Femur (tissue), 1 donor: ENCODE measurements at places on chromosomes 6 and 20.

DNA sequence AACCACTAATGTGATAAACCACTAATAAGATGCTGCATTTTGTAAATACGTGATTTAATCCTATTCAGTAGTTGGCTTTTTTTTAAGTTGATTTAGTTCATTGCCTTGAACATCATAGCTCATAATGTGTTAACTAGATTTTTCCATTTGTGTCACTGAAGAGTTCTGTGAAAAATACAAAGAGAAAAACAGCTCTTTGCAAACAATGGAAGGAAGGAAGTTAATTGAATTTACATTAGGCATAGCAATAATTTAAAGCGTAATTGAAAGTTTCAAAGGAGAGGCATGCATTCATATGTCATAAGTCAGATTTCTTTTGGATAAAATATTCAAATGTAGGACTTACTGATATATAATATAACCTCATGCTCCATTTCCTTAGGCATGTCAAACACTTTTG, 102.3 kb downstream of the TBC1D7 start:
- DNase-seq, result no peak

GRCh38 chr6:20447157-20447556, 45.5 kb downstream of the E2F3 start:
- no peak for DNase-seq

DNA sequence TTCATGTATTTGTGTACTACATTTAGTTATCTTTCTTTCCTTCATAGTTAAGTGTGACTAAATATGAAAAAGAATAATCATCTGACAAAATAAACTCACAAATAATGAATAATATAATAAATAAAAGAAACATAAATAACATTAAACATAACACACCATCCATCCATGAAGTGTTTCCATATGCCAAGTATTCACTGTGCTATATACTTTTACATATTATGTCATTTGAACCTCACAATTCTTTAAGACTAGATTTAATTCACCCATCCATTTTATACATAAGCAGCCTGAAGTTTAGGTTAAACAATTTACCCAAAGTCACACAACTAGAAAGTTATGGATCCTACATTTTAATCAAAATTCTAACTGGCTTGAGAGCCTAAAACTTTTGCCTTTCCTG, 549.4 kb upstream of the HS3ST5 start:
- DNase-seq, result no peak

DNA sequence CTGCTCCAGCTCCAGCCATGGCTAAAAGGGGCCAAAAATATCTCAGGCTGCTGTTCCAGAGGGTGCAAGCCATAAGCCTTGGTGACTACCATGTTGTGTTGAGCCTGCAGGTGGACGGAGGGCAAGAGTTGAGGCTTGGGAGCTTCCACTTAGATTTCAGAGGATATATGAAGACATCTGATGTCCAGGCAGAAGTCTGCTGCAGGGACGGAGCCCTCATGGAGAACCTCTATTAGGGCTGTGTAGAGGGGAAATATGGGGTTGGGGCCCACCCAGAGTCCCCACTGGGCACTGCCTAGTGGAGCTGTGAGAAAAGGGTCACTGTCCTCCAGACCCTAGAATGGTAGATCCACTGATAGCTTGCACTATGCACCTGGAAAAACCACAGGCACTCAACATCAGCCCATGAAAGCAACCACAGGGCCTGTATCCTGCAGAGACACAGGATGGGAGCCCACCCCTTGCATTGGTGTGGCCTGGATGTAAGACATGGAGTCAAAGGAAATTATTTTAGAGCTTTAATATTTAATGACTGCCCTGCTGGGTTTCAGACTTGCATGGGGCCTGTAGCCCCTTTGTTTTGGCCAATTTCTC, 70.5 kb downstream of the NINL start:
- DNase-seq, result no peak

DNA sequence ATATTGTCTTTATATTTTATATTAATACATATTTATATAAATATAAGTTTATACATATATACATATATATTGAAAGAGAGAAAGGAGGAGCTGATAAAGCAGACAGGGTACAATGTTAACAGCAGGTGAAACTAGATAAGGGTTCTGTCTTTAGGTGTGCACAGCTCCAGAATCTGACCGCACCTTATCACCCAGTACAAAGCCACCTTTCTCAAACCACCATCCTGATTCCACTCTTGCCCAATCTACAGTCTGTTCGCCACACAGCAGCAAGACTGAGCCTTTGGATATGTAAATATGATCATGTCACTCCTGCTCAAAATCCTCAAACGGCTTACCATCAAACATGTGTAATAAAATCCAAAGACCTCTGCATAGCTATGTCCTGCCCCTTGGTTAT, 34.7 kb upstream of the ASCC3 start:
- DNase-seq, result no peak

- DNase-seq, result no peak
These were observed 114.3 kb upstream of the DST start for GRCh38 chr6:56756791-56757587.

- DNase-seq, result no peak
These were observed 195.0 kb upstream of the TSHZ2 start for GRCh38 chr20:52777171-52777570.

DNA sequence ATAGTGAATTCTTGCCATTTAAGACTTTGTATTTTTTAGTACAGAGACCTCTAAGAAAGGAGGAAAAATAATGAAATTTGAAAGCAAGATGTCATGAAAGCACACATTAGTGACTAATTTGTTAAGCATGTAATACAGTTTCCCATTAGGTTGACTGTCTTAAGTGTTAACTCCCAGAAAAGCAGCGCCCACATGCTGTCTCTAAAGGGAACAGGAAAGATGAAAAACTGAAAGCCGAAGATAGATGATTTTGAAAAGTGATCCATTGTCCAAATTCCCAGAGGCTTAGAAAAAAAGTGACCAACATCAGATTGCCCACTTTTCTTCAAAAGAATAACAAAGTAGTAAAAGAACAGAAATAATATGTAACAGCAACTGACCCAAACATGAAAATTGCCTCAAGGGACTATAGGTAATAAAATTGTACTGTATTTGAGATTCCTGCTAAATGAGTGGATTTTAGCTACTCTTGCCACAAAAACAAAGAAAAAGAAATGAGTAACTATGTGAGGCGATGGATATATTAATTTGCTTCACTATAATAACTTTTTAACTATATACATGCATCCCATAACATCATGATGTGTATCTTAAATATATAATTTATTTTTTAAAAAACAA, 83.2 kb upstream of the OGFRL1 start:
- no peak for DNase-seq

DNA sequence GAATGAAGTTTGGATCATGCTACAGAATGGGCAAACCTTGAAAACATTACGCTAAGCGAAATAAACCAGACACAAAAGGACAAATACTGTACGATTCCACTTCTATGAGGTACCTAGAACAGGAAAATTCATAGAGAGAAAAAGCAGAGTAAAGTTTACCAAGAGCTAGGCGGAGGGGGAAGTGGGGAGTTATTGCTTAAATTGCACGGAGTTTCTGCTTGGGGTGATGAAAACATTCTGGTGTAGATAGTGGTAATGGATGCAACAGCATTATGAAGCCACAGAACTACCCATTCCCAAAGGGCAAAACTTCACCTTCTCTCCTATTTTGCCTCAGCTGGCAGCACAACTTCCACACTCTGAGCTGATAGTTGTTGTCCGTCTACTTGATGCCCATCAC, 6.4 kb upstream of the PDYN start:
- no peak for DNase-seq

GRCh38 chr6:32439602-32440214, at the start of gene HLA-DRA:
Gene HLA-DRA, plus strand, starts transcription at chr6:32439887. Its CDS starts 64 bp downstream, at chr6:32439951.
- DNase-seq, result peak; percentile 20

DNA sequence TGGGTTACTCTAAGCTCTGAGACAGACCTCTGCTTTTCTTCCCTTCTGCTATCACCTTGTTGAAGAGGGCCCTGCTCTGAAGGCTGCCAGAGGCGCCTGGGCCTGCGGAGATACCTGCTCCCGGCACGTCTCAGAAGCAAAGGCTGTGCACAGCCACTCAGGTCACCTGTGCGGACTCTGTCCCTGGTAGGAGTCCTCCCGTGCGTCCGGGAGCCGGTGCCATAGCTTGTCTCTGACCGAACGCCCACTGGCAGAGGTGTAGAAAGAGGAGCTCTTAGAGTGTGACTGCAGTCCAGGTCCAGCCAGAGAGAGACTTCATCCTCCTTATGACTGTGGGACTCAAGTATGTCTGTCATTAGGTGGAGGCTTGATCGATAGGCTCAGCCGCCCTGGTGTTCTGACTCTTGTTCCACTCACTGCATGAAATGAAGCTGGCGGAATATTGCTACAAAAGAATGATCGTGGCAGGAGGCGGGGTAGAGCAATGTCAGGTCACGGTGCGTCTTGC, 51.0 kb upstream of the UNC93A start:
- DNase-seq, result no peak

DNA sequence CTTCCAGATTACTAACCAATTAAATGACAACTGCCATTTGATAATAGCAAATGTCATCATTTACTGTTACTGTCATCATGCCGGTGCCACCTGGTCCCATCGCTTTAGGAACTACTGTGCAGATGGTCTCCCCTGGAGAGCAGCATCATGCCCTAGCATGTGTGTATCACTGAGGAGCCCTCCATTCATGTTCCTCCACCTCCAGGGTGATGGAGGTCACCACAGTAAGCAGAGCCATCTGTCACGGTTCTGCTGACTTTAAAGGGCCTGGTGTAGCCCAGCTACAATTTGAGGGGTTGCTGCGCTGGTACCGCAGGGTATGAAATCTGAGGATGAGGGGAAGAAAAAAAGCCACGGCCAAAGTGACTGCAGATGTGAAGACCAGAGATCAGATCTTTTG, 118.8 kb upstream of the KCNK16 start:
- DNase-seq, result no peak

- DNase-seq, result peak; percentile 47
These were observed 3.3 kb downstream of the VEGFA start for GRCh38 chr6:43773050-43773979.

DNA sequence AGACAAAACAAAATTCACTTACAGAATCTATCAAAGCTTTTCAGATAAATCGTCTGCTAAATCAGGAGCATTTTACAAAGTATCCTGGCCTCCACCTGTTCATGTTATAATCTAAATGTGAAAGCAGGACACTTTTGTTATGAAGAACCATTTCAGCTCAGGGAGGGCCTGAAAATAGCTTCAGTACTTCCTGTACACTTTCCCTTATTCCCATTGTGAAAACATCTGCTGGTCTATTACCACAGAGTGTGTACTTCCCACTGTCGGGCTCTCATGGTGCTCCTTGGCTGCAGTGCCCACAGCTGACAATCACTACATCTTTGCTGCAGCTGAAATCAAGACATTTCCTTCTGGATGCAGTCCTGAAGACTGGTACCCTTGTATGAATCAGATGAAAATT, 128.1 kb downstream of the OPRM1 start:
- no peak for DNase-seq

DNA sequence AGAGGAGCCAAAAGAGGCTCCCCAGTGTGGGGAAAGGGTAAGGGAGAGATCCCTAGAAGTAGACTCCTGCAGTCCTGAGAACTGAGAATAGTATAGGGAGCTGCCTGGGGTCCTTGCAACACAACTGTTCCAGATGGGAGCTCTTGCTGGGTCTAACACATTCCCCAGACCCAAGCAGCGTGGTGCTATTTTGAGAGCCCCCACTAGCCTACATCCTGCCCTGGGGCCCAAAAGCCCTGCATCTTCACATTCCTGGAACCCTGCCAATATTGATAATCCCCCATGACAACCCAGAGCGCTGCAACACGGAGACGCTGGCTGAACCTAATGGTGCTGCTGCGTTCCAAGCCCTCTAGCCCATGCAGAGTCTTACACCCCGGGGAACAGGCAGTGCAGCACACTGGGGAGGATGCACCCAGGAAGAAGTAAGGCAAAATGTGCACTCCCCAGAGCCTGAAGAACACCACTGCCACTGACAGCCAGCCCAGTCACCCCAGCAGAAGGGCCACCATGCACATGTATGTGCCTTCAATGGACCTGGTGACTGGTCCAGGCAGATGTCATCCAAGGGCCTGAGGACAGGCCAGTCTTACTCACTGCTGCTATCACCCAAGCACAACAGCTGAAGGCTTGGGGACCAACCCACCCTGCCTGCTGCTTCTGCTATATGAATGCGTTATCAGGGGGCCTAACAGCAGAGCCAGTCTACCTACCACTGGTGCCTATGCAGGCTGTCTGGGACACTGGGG, 7.0 kb upstream of the RNF217 start:
- no peak for DNase-seq

GRCh38 chr20:49888212-49889000, 26.9 kb downstream of the SPATA2 start:
- peak; percentile 71 for DNase-seq

DNA sequence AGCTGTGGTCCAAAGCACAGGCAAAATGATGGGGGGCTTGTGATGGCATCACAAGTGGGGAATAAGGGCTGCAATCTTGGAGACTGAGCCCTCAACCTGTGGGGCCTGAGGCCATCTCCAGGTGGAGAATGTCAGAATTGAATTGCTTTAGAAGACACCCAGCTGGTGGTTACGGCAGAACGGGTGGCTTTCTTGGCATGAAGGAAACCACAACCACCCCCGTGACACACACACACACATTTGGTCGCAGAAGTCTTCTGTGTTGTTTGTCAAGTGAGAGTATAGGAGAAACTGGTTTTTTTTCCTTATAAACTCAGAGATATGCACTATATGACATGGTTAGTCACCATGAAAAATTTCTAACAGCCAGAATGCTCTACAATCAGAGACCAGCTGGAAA, 139.5 kb upstream of the CDH4 start:
- no peak for DNase-seq

- no peak for DNase-seq
These were observed 377.6 kb downstream of the ESR1 start for GRCh38 chr6:152184917-152185574.

DNA sequence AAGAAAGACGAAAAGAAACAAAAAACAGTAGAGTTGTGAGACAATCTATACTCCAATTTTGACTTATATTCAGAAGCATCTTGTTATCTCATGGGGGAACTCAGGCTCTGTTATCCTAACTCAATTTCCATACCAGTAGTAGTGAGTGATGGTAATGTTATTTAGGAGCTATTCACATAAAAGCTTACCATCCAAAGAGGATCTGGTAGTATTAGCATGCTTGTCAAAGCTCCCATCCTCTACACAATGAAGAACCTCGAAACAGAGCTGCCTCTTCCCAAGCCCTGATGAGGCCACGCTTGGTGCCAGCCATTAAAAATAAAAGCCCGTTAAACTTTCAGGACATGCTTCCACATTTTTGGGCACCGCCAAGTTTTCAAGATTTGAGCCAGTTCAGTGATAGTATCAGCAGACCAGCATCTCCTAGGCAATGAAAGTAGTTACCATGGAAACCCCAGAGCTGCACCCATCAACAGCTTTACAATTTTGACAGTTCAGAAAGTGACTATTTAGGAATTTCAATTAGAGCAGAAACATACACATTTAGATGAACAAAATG, 173.3 kb downstream of the CD83 start:
- peak; percentile 38 for DNase-seq
